ENCODE measurements at places on chromosomes 4 and X.

GRCh38 chrX:73668779-73669178, 105.8 kb downstream of the CHIC1 start:
- DNase-seq: no peak

DNA sequence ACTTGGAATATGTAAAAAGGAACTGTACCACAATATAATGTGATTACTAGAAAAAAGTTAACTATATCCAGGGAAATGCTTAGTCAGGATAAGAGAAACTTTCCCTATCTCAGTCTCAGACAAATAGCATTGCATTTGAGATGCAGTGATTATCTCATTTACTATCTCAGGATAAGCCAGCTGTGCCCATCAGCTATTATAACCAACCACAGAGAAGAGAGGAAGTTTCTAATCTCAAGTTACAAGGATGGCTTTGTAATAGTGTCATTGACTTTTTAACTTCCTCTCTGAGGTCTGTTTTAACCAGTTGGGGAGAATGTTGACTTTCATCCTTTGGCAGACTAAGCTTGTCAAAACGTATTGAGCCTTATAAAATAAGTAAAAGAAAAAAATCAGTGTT, 56.5 kb downstream of the SNX25 start:
- peak; percentile 76 for DNase-seq

GRCh38 chrX:265502-265901, 15.7 kb upstream of the PLCXD1 start:
- no peak for DNase-seq

DNA sequence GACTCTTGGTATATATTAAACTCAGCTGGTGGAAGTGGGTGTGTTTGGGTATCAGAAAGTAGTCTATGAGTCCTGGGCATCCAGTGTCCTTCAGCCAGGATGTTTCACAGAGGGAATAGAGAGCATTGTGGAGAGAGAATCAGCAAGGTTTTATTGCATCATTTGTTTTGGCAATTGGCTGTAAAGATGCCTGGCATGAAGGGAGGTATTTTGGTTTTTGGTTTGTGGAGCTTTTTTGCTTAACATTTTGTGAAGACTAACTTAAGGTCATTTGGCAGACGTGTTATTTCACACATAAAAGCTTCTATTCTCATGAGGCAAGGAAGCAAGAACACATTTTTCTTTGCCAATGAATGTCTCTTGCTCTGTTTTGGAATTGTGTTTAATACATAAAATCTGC, 71.1 kb downstream of the DCLK2 start:
- peak; percentile 54 for DNase-seq

DNA sequence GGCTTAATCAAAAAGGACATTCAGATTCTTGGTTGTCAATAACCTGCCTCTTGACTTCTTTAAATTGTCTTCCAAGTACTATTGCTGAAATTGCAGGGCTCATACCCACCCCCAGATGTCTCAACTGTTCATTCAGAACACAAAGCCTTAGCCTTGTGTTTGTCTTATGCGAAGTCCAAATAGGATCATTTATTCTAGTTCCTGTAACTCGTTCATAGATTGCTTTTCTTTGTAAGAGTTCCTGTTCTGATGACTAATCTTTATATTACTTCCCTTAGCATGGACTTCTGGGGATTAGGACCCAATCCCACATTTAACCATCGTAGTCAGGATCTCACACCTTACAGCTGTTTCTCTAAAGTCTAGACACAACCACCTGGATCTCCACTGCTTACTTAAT, 226.0 kb downstream of the VEGFC start:
- DNase-seq: no peak

DNA sequence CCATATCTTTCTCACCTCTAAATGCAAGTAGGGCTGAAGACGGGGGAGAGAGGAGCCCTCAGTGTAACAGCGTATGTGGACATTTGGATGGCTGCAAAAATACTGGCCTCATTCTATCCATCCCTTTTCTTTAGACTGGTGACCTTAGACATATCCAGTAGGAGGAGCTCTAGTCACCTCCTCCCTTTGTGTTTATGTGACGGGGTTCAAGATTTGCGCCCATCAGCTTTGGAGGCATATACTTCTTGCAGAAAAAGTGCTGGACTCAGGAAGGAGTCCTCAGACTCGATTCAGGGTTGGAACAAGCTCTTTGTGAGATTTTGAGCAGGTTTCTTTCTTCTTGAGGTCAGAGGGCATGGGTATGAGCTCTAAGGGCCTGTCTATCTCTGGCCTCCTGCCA, 86.2 kb downstream of the MAMLD1 start:
- DNase-seq: no peak

GRCh38 chr4:154471526-154472331, 19.9 kb downstream of the DCHS2 start:
- DNase-seq: no peak

GRCh38 chrX:130158311-130158710, 7.3 kb downstream of the AIFM1 start:
- no peak for DNase-seq

DNA sequence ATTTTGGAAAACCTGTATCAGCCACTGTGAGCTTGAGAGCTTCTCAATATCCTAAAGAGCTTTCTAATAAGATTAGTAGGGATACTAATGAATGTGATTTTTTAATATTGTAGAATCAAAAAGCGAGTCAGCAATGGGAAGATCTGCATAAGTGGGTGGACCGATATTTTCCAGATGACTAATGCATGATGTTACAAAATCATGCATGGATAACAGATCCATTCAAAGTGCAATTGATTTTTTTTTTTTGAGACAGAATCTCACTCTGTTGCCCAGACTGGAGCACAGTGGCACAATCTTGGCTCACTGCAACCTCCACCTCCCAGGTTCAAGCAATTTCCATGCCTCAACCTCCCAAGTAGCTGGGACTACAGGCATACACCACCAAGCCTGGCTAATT, 7.3 kb upstream of the CLDN2 start:
- no peak for DNase-seq

DNA sequence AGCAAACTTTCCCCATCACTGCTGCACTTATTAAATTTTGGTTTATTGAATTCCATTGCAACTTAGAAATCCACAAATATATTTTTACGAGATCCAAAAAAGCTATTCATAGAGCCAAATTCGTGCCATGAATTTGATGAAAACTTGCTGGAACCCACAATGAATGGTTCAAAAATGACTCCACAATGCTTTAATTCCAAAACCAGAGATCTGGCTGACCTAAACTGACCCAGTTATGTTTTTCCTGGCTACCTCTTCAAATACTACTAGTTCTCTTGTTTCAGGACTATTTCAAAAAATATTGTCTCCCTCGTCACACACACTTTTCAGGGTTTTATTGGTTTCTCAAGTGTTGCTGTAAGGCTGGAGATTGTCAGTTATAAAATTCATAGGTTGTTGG, 474.8 kb downstream of the PDGFC start:
- peak; percentile 76 for DNase-seq

DNA sequence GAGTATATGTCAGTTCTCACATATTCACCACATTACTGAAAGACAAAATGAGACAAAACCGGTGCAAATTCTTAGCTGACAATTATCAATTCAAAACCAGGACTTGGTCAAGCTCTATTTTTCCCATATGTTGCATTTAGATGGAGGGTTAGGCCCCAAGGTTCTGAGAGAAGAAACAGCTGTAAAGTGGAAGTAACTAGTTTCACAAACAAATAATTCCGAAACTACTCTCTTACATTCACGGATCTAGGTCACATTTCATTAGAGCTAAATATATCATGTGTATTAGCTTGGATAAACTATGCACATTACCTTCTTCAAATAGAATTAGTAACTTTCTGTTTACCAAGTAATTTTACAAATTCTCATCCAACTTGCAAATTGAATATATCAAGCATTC, 3.7 kb upstream of the GABRA2 start:
- DNase-seq: no peak

DNA sequence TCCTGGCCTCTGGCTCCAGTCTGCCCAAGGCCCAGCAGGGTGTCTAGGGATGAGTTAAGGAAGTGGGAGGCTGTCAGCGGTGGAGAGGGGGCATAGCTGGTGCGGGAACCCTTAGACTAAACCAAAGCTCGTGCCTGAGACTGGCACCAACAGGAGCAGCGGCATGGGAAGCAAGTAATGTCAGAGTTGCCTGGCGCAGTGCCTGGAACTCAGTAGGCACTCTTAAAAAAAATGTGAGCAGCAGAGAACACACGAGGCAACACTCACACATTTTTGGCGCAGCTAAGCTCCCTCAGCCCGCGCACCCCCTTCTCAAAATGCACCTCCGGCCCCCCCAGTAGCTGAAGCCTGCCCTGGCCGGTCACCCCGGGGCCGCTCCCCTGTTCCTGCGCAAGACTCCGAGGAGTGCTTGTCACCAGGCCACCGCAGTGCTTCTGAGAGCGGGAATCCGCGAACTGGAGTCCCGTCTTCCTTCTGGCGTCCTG, 583 bp downstream of the GABRE start:
- peak; percentile 43 for DNase-seq

DNA sequence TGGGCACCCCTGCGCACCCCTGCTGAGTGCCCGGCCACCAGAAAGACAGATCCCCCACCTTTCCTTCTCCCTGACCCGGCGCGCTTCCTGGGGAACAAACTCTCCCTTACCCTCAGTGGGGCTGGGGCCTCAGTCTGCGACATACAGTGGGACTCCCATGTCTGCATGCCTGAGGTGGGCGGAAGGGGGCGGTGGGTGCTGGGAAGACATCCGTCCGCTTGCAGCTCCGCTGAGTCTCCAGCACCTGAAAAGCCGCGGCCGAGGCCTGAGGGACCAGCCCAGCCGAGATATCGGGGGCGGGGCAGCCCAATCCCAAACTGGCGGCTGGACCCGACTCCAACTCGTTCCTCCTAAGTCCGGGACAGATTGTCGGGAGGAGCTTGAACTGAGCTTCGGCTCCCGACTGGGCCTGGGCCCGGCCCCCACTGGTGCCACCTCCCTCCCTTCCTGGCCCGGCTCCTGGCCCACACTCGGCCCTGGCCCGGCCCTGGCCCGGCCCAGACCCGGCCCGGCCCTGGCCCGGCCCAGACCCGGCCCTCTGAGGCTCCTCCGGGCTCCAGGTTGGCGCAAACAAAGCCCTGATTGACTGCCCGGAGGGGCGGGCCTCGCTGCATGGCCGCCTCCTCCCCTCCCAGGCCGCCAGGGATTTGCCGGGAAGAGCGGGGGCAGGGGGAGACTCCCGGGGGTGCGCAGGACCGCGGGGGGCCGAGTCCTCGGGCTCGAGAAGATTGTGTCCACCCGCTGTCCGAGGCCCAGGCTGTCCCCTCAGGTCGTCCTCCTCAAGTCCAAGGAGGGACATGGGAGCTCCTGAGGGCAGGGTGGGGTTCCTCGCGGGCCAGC, 877 bp upstream of the SLC16A2 start:
- peak; percentile 58 for DNase-seq

DNA sequence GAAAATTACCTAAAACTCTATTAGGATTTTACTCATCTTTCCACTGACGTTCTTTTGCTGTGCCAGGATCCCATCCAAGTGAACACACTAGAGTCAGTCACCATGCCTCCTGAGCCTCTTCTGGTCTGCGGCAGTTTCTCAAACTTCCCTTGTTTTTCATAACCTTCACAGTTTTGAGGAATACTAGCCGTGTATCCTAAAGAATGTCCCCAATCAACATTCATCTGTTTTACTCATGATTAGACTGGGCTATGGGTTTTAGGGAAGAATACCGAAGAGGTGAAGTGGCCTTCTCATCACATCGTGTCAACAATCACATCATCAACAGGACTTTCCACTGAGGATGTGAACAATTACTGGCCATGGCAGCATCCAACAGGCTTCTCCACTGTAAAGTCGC, 4.8 kb downstream of the LRP2BP start:
- no peak for DNase-seq

- peak; percentile 65 for DNase-seq
These were observed 10.5 kb downstream of the SEPTIN11 start for GRCh38 chr4:76960014-76960413.

GRCh38 chrX:119655125-119655524, 37.8 kb downstream of the SEPTIN6 start:
- DNase-seq: peak; percentile 80

DNA sequence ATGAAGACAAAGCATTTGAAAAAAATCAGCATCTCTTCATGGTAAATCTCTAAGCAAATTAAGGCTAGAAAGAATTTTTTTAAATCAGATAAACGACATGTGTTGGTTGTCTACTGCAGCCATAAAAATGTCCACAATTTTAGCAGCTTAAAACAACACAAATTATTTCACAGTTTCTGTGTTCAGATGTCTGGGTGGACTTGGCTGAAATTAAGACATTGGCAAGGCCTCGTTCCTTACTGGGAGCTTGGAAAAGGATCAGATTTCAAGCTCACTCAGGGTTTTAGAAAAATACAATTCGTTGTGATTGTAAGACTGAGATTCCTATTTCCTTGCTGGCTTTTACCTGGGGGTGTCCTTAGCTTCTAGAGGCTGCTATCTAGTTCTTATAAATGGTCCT, 1470.6 kb downstream of the PCDH19 start:
- DNase-seq: no peak

GRCh38 chr4:47672696-47673095, 165.2 kb downstream of the CORIN start:
- DNase-seq: no peak

DNA sequence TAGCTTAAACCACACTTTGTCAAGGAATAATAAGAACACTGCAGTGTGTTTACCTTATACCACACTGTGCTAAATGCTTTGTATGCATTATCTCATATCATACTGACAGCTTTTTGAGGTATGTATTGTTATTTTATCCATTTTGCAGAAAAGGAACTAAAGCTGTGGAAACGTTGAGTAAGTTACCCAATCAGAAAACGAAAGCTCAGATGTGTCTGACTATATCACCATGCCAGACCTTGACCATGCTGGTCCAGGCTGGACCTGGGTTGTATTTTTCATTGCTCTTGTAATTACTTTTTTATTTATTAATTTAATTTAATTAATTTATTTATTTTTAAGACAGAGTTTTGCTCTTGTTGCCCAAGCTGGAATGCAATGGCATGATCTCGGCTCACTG, 2.1 kb downstream of the HSD17B11 start:
- no peak for DNase-seq

GRCh38 chr4:139866276-139866962, 200.8 kb downstream of the MGST2 start:
- DNase-seq: no peak

DNA sequence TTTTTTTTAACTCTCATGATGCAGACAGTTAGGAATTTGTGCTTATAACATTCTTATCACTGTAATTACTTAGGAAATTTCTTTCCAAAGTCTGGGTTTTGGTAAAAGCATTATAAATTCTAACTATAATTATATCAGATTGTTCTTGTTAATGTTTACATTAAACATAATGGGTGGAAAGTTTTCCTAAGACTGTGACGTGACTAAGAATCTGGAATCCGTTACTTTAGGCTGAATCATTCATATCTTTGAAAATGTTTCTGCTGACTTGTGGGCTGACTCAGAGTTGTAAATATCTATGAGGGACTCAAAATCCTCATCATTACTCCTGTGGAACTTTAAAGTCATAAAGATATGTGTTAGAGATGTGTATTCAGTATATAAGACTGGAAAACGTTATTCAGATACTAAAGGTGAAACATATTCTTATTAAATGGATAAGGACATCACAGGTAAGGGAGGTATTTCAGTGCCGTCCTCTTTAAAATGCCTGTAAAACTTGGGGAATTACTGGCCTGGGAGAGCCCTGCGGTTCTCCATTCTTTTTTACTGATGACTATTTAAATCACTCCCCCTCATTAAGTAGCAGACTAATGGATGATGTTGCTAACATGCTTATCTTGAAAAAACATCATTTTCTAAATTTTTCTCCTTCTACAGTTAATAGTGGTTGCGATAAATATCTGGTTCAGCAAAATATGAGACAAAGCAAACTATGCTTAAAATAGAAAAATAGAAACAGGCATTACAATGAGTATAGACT, 159.0 kb downstream of the DCLK2 start:
- DNase-seq: peak; percentile 95

Measured in astrocyte of the spinal cord (primary cell).